ENCODE measurements at places on chromosomes 13 and 19.
A peak's percentile ranks its signal among the peaks of the same experiment; 100 is the strongest.

DNA sequence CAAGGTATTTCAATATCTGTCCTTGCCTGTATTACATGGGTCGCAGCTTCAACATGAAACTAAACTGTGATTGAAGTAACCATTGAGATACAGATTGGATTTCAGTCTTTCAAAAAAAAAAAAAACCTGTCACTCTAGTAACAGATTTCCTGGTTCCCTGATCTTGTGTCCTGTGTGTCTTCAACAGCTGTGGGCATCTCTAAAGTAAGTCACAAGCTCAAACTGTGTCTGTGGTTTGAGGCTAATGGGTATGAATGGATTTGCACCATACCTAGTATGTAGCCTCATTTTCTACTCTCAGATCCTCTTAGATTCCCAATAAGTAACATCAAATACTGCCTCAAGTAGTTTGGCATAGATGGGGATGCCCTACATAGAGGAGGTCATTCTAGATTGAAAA, 300.1 kb downstream of the COG6 start:
- DNase-seq, result no peak

GRCh38 chr13:92827503-92827902, 399.1 kb upstream of the GPC6 start:
- no peak for DNase-seq

- DNase-seq, result no peak
Observed at GRCh38 chr13:95239283-95239682, 62.0 kb downstream of the ABCC4 start.

DNA sequence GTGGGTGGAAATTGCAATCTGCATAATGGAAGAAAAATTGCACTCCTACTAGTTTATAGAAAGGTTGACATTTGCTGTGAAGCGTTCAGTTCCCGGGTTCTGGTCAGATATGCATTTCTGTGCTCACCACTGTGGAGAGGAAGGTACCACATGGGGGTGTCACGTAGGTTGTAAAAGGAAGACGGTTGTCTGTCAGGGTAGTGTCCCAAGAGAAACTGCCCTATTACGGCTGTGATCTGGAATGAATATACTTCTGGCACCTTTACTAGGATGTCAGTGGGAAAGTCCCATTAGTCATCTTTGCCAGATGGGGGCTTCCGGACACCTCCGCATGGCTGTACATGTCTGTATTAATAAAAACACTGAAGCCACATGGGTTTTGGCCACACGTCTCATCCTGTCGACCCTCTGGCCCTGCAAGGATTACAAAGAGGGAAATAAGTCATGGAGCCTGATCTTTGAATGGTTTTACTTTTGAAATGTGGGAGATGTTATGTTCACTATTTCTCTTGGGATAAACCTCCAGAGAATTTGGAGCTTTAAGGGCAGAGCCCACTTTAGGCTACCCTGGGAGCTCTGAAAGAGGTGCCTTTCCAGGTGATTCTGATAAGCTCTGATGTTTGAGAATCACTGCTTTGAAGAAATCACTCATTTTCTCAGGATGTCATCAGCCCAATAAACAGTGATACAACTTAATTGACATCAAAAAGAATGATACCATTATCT, 133.9 kb downstream of the AKAP11 start:
- no peak for DNase-seq

- DNase-seq, result no peak
Observed at GRCh38 chr19:46824890-46825730, 25.5 kb downstream of the AP2S1 start.

GRCh38 chr13:51257187-51257586, 35.0 kb downstream of the FAM124A start:
- DNase-seq, result no peak

DNA sequence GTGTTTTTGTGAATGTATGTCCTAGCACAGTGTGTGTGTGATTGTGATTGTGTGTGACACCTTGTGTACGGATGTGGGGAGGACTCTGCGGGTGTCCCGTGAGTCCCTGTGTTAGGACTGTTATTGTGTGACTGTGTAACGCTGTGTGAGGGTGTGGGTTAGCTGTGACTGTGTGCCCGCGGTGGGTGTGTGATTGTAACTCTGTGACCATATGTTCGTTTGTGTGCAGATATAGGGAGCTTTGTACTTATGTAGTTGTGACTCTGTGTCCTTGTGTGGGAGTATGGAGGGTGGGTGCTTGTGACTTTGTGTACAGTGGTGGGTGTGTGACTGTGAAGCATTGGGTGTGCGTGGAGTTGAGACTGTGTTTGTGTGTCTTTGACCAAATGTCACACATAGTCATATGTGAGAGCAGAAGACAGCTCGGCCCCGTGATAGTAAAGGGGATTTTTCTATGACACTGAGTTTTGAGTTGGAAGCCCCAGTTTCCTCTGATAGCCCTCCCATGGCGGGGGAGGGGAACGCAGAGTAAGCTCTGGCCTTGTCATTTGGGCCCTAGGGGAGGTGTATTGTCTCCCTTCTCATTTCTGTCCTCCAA, 949 bp upstream of the ZNF260 start:
- DNase-seq, result no peak

DNA sequence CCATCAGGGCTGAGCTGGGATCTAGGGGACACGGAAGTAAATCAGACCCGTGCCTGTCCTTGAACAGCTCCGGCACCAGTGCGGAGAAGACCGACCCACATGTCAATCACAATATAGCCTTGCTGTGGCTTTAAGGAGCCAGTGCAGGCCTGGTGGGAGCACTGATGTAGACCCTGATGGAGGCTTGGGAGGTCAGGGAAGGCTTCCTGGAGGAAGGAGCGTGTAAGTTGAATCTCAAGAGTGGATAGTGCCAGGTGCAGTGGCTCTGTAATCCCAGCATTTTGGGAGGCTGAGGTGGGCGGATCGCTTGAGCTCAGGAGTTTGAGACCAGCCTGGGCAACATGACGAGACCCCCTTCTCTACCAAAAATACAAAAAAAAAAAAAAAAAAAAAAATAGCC, 10.8 kb upstream of the CACNG8 start:
- no peak for DNase-seq

DNA sequence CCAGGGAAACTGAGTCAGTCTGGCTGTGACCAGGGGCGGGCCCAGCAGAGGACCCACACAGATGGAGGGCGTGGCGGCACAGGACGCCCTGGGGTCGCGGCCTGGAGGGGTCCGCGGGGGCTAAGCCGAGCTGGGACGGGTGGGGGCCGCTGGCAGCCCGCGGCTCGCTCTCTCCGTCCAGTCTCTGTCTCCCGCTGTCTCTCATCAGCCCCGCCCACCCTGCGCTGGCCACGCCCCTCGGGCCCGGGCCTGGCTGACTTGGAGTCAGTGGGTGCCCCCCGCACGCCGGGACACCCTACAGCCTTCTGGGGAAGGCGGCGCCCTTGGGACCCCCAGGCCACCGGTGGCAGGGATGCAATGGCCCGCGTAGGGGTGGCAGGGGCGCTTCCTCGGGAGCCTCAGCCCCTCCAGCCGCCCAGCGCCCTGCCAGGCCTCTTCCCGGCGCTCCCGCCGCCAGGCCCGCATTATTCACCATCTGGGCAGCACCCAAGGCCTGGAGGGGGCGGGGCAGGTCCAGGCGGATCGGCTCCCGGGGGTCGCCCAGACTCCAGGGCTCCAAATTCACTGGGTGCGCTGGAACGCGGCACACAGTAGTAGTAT, at the start of gene TBXA2R:
Gene TBXA2R (minus strand): TSS at position 186 of the 600 bp plus-strand sequence. CDS start 6,241 bp downstream, outside the sequence.
- DNase-seq, result peak; percentile 33

DNA sequence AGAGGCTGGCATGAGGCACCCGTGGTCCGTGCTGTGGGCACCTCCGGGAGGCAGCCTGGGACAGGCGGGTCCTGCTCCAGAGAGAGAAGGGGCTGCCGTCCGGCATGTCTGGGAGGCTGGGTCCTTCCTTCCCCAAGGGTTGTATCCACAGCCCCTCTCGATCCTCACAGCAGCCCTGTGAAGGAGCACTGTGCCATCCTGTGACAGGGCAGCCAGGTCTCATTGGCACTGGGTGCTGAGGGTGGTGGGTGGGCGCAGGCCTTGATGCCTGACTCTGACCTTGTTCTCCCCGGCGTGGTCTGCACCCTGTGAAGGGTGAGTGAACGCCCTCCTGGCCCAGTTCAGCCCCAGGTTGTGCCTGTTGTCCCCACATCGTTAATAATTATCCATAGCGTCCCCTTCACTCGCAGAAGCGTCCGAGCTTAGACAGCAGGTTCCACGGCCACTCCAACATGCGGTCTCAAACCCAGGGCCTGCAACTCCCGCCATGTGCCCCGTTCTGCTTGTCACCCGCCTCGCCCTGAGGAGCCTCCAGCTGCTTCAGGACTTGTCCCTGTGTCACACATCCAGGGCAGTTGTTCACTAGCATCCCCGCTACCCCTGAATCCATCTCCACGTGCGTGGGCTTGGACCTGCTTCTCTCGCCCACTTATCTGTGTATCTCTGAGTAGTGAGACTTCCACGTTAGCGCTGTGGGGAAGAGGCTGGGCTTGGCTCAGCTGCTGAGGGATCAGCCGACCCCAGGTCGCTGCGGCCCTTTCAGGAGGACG, 10.6 kb downstream of the ATP11A start:
- DNase-seq, result no peak

DNA sequence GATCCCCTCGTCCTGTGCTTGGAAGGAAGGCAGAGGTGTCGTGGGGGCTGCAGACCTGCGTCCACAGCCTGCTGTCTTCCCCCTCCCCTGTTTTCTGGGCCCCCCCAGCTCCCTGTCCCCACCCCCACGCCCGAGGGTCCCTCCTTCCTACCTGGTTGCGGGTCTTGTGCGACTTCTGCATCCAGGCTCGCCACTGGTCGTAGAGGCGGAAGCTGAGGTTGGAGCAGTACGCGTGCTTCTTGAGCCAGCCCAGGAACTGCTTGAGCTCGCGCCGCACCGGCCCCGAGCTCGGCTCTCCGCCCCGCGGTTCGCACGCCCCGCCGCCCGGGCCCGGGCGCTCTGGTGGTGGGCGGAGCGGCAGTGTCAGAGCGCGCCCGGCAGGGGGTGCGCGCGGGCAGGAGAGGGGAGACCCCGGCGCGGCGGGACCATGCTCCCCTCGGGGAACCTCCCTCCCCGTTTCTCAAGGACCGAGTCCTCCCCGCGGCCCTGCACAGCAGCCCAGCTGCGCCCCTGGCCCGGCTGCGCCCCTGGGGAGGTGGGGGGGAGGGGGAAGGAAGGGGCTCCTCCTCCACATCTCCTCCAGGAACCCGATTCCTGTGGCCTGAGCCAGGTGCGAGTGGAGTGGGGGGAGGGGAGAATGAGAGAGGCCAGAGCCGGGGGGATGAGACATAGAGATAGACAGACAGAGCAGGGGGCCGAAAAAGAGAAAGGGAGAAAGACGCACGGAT, 5.7 kb downstream of the REX1BD start:
- DNase-seq, result peak; percentile 72

DNA sequence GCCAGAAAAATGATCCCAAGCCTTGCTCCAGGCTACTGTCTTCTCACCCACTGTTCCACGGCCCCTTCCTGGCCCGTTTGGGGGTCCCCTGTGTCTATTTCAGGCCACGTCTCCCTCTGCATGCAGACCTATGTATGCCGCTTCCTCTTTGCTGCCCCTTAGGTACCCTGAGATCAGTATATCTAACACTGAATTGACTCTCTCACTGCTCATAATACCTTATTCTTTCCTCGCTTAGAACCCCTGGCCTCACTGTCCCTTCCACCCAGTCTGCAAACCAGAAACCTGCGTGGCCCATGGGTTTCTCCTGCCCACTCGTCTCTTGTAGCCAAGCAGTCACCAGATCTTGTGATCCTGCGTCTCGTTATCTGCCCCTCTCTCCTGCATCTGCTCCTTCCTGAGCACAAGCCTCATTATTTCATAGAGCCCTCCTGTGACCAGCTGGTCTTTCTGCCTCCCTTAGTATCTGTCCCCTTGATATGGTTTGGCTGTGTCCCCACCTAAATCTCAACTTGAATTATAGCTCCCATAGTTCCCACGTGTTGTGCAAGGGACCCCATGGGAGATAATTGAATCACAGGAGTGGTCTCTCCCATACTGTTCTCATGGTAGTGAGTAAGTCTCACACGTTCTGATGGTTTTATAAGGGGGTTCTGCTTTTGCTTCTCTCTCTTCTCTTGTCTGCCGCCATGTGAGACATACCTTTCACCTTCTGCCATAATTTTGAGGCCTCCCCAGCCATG, 109.0 kb upstream of the RNF113B start:
- DNase-seq, result no peak

DNA sequence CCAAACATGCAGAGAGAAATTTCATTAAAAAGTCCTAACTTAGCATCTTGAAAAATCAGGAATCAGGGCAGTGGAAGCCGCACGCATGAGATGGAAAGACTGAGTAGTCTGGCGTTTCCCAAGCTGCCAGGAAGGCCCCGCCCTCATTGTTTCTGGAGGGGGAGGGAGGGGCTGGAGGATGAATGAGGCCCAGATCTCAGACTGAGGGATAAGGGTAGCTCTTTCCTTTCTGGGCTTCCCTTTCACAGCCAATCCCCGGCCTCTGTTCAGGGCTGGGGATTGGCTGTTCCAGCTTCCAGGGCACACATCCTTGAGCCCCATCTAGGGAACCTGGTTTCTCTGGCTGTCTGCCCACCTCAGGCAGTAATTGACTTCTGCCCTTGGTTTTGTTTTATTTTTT, 7.3 kb downstream of the C19orf53 start:
- DNase-seq, result no peak

- DNase-seq, result peak; percentile 44
Observed at GRCh38 chr19:47445937-47446402, 25.7 kb downstream of the SLC8A2 start.

DNA sequence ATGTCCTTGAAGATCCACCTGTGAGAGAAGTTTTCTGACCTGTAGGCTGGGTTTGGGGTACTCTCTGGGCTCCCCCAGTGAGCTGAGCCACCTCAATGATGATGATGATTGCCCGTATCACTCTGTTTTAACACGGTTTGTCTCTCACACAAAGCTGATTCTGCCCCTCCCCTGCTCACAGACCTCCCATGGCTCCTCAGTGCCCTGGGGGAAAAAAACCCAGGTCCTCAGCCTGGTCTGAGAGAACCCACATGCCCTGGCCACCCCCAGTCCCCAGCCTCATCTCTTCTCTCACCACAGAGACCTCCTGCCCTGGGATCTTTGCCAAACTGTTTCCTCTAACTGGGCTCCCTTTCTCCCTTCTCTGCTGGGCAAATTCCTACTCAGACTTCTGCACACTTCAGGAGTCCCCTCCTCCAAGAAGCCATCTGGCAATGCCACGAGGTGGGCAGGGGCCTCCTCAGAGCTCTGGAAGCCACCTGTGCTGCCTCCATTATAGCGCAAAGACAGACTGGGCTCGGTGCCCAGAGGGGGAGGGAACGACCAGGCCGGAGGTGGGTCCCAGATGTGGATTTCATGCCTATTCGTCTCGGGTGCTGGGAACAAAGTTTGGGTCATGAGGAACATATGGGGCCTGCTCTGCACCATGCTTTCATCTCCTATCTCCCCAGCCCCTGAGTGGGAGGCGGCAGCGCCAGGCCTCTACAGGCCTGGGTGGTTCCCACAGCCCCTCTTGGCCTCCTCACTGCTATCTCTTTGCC, 8.5 kb upstream of the CA11 start:
- no peak for DNase-seq

DNA sequence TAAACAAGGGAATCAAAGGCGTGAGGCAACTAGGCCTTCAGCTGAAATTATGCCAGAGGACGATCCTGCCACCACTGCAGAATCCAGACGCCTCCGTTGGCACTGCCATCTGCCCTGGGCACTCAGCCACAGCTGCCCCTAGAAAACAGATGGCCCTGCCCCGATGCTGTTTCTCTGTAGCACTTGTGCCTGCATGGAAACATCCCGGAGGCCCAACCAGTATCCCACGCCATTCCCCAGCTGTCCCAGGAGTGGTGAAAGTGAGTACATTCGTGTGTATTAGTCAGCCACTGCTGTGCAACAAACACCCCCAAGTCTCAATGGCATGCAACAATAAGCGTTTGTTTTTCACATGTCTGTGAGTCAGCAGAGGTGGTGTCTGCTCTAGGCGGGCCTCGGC, 8.9 kb upstream of the CRTC1 start:
- no peak for DNase-seq

Data from prostate gland (tissue), 2 donors.